ENCODE measurements at places on chromosomes 12 and 14. TPM values are rescaled to one million over a fixed set of nuclear protein-coding genes. Genes with fewer than 3 reads are reported as not detected.

KCNH5 gene
- polyA plus RNA-seq: 0.23 TPM

ALX1 gene
- 26.5 TPM for polyA plus RNA-seq

SIX4 gene
- polyA plus RNA-seq: 8.6 TPM

PRKD1 gene
- 34.7 TPM for polyA plus RNA-seq

STAB2 gene
- polyA plus RNA-seq: 1.9 TPM

All from left kidney (tissue), 8 donors.